ENCODE measurements at places on chromosomes 5 and 9.

GRCh38 chr5:74673011-74673790 is 11.8 kb upstream of the HEXB start:
- peak; percentile 78 for DNase-seq

GRCh38 chr5:97400537-97400936 is 217.5 kb upstream of the RIOK2 start:
- DNase-seq, result no peak

DNA sequence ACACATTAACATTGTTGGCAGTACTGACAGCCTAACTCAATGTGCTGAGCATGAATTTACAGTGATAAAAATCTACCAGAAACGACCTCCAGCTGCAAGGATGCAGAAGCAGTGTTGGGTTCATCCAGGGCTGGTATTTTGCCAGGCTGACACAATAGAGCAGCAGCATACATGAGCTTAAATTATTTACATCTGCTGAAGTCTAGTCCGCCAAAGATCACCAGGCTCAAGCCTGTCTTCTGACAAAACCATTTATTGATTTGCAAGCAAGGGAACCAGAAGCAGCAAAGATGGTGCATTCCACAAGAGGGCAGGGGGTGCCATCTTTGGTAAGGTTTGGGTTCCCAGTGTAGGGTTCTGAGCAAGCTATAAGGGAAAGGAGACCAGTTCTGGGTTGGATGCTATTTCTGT is 8.7 kb upstream of the C5orf34 start:
- peak; percentile 55 for DNase-seq

DNA sequence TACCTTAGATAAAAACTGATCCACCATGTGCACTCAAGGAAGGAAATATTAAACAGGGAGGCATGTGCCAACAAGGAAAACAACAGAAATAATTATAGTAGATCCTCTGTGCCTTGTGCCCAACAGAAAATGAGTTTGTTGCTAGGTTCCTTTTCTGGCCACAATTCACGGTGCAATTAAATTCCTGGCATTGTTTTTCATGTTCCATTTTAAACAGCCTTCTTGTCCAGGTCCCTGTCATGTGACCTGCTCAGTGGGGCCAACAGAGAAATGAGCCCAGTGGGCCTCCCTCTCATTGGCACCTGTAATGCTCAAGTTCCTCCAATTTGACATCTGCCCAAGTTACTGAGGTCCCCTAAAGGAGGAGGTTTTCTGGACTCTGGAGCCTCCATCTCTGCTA is 56.5 kb downstream of the SPOCK1 start:
- no peak for DNase-seq

DNA sequence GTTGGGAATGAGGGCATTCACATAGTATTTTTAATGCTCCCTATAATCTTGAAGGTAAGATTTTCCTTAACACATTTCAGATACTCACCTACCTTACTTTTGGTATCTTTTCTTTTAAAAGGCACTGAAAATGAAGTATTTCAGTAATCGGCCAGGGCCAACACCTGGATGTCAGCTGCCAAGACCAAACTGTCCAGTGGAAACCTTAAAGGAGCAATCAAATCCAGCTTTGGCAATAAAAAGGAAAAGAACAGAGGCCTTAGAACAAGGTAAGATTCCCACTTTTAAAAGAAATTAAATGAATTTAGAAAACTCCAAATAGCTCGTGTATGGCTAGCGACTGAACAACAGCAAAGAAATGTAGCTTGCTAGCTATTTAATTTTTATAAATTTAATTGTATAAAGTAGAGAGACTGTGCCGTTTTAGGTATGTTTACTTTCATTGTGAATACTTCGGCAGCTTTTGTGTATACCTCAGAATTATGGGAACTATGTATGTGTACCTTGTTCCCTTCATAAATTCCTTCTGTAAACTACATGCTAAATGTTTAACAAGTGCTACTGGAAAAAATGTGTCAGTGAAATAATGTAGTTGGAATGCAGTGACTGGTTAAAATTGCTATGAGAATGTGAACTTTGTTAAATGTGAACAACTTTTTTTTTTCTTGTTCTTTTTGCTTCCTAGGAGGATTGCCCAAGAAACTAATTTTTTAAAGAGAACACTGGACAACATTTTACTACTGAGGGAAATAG is 41.9 kb downstream of the CDK7 start:
- peak; percentile 70 for DNase-seq

DNA sequence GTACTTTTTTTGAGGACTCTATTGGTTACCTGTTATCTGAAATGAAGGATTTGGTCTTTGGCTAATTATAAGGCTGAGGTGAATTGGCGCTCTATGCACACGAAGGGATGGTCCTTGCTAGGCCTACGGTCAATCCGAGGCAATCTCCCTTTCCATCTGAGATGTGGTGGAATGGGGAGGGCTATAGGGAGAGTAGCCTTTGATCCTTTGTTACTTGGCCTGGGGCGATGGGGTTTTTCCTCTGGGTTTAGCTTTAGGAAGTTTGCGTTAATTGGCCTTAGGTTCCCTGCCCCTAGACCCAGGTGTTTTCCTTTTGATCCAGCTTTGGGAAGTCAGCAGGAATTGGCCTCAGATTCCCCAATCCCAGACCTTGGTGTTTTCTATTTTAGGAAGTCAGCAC is 102.1 kb upstream of the C9orf72 start:
- DNase-seq, result no peak

- DNase-seq, result no peak
These were observed 545.3 kb downstream of the PDE4D start for GRCh38 chr5:59348189-59348588.

GRCh38 chr9:71683598-71684235 is 84.6 kb downstream of the CEMIP2 start:
- DNase-seq, result peak; percentile 68

DNA sequence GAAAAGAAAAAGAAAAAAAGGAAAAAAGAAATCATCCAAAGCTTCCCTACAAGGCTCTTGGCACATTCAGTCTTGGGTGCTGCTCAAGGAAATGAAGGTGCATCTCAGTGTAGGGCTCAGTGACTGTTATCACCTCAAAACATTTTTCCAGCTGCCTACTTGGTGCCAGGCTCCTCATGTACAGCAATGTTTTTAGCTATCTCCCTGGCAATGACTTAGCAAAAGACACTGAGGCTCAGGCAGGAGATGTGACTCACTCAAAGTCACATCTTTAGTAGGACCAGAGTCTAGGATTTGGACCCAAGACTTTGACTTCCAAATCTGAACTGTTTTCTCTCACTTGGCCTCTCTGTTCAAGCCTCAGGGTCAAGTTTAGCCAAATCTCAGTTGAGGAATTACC is 264.2 kb downstream of the CRB2 start:
- DNase-seq, result no peak

DNA sequence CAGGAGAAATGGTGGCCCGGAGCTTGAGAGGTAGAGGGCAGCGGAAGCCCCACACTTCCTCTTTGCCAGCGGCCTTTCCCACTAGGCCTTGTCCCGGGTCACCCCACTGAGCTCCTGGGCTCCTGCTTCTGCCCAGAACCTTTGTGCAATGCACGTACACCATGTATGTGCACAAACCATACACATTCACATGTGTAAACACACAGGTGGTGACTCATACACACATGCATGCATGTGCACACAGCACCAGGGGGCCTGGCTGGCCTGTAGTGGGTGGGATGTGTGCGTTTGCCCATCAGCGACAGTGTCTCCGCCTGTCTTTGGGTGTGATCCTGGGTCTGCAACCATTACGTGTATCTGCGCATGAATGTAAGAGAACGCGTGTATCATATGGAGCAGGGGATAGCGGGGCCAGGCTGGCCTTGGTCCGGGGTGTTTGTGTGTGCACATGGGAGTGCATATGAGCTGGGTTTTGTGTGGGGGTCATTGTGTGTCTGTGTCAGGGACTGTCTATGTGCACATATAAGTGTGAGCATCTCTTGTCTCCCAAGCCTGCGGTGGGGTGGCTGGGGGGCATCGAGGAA is 43.7 kb downstream of the PSD2 start:
- DNase-seq, result no peak

DNA sequence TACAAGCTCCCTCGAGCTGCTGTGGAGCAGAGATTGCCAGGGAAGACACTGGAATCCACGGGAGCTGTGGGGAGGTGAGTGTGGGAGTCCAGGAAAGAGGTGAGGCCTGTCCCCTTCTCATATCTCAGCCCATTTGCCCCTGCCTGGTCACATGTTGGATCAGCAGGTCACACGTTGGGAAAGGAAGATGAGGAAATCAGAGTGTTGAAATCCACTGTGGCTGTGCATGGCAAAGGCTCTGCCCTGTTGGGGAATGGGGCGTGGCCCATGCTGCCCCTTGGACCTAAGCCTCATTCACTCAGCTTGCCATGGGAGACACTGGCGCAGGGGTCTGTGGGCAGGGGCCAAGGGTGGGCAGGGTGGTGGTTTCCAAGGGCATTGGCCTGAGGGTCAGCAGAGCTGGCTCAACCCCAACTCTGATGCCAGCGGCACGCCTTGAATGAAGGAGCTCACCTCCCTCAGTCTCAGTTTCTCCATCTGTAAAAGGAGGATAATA is 85.4 kb upstream of the CPEB4 start:
- peak; percentile 72 for DNase-seq

DNA sequence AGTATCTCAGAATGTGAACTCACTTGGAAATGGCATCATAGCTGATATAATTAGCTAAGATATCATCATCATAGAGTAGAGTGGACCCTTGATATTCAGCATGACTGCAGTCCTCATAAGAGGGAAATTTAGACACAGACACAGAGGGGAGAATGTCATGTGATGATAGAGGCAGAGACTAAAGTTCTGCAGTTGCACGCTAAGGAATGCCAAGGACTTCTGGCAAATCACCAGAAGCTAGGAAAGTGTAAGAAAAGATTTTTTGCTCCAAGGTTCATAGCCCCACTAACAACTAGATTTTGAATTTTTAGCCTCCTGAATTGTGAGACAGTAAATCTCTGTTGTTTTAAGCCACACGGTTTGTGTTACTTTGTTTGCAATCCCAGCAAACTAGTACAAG is 612.6 kb upstream of the ST8SIA4 start:
- no peak for DNase-seq

- peak; percentile 71 for DNase-seq
These were observed 27.1 kb downstream of the ZCCHC10 start for GRCh38 chr5:132999246-132999645.

- peak; percentile 31 for DNase-seq
These were observed 83.0 kb downstream of the DAB2IP start for GRCh38 chr9:121734465-121734864.

DNA sequence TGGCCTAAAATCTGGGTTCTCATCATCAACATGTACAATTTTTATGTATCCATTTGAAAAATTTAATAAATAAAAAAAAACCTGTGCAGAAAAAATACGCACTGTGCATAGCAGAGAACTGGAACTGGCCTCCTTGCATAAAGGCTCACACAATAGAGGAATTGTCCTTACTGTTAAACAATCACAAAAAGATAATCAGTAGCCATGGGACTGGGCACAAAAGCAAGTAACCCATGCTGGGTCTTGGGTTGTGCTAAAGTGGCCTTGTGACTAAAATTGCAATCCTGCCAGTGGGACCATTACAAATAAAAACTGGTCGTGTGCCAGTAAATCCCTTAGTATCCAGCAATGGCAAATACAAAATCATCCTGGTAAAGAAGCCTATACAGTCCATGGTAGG is 1646.6 kb downstream of the MAT2B start:
- no peak for DNase-seq

GRCh38 chr9:98201102-98201501 is 8.7 kb upstream of the CORO2A start:
- no peak for DNase-seq

DNA sequence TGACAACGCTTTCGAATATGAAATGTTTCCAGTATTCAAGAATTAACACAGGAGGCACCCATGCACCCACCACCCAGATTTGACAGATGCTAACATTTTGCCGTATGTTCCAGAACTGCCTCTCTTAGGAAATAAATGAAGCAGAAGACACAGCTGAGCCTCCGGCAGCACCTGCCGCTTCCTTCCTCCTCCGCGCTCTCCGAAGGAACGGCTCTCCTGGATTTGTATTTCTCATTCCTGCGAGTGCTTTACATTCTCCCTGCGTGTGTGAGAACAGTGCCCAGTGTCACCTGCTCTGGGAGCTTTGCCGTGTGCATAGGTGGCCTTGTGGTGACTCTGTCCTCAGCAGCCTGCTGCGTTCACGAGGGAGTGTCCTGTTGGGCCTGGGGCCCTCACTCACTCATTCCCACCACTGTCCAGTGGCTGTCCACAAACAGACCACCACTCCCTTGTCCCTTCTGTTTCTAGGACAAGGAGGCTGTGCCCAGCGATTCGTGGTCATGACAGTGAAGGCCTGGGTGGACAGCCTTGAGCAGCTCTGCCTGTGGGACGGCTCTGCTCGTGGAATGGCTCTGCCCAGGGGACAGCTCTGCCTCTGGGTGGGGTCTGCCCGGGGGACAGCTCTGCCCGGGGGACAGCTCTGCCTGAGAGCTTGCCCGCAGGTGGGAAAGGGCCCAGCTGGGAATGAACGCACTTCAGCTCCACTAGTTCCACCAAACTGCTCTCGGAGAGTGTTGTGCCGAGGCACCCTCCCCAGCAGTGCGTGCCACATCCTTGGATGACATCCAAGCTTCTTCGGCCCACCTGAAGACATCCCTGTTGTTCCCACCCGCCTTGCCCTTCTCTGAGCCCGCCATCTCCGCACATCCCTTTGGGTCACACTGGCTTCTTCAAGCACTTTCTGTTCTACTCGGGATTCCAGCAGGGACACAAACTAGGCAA is 170.5 kb upstream of the PPP1R26 start:
- DNase-seq, result no peak

- DNase-seq, result peak; percentile 44
These were observed 10.7 kb downstream of the SLC25A25 start for GRCh38 chr9:128078504-128079434.

GRCh38 chr5:168179192-168179593 is 112.3 kb upstream of the WWC1 start:
- no peak for DNase-seq

GRCh38 chr9:27496135-27496504 is 28.0 kb upstream of the IFNK start:
- DNase-seq, result no peak

DNA sequence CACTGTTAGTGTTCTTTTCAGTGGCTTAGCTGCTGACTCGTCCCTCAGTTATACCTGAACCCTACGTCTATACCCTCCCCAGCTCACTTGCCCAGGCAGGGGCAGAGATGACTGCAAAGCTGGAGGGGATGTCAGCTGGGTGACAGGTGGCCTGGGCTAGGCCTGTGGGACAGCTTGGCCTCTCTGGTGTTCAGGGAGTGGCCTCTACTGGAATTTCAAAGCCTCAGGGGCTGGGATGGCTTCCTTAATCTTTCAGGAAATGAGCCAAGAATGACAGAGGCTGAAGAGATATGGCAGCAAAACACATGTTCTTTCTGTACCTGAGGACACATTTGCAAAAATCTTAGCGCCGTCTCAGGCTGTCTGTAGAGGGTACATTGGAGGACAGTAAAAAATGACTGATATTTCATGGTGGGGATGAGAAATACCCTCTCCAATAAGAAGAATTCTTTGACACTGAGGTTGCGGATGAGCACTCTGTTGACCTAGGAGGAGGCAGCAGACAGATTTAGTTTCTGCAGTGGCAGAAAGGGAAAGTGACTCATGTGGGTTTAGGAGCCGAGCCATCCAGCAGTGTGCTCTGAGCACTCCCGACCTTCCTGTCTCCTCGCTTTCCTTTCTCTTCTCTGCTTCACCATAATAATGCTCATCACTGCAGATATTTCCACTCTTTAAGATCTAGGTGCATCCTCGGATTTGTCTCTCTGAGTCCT is 54.4 kb downstream of the ENTREP1 start:
- peak; percentile 34 for DNase-seq

GRCh38 chr5:78527054-78527859 is 121.3 kb downstream of the LHFPL2 start:
- peak; percentile 89 for DNase-seq

- DNase-seq, result no peak
These were observed 56.8 kb upstream of the TRAF1 start for GRCh38 chr9:120983259-120983837.

- DNase-seq, result peak; percentile 10
These were observed 316.5 kb downstream of the KCTD16 start for GRCh38 chr5:144487207-144487606.

Measured in adipocyte (in vitro differentiated cells).